ENCODE measurements at places on chromosomes 6 and 20.

- no peak for DNase-seq
These were observed 15.7 kb upstream of the REPS1 start for GRCh38 chr6:139003751-139004150.

- DNase-seq: peak; percentile 20
These were observed 148.1 kb downstream of the CEBPB start for GRCh38 chr20:50338479-50339391.

DNA sequence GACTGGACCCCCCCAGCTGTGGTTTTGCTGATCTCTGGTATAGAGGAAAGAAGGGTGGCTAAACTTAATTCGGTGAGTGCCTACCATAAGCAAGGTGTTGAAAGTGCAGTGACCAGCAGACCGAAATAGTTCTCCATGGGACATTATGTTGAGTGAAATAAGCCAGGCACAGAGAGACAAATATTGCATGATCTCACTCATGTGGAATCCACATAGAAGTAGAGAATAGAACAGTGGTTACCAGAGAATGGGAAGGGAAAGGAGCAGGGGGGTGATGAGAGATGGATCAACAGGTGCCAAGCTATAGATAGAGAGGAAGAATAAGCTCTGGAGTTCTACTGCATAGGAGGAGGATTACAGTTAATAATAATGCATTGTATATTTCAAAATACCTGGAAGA, 9.7 kb upstream of the GCNT2 start:
- no peak for DNase-seq

GRCh38 chr6:139967497-139967896, 593.0 kb upstream of the CITED2 start:
- no peak for DNase-seq

GRCh38 chr6:89934685-89935366, 40.6 kb downstream of the GJA10 start:
- DNase-seq: no peak

GRCh38 chr6:101482606-101483005, 89.1 kb downstream of the GRIK2 start:
- no peak for DNase-seq

DNA sequence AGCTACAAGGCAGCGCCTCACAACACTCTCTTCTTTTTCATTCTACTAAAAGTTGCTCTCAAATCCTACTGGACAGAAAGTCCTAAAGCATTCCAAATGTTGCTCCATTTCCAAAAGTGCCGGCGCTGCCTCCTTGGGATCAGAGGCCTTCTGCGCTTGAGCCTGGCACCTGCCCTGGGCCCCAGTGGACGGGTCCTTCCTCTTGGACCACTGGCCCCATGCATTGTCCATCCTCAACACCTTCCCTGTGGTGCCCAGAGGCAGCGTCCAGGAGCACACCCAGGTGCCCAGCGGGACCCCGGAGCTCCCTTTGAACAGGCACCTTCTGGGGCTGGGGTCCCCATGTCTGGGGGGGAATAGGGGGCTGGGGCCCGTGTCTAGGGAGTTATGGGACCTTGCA, 205.2 kb downstream of the ERMARD start:
- no peak for DNase-seq

DNA sequence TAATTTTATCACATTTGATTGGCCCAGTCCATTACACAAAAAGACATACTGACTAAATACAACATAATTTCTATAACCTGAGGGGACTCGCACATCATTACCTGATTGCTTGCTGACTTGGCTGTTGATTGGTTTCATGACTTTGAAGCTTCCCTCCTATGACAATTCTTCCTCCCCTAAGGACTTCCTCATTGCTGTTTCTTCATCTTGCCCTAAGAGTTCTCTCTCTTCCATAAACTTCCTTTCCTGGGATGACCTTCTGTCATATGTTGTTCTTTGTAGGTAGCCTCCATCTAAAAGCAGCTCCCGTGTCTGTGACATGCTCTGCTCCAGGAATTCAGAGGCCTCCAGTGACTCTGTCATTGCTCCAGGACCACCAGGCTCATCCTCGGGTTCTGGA, 22.6 kb downstream of the RSPH3 start:
- DNase-seq: no peak

DNA sequence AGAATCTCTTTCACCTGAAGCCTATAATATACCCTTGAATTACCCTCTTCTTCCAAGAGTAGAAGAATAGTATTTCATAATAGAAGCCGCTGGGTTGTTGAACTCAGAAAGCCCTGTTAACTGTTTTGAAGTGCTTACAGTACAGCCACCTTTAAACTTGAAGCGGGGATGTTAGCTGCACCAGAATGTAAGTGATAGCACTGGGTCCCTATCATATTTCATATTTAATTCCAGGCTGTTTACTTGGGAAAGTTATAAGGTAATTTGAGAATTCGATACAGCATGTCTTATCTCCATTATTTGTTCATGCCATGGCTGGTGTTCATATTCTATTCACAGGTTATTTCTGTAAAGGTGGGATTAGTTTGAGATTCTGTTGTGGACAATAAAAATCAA, 63.5 kb upstream of the VSTM2L start:
- no peak for DNase-seq

- DNase-seq: no peak
These were observed 79.4 kb upstream of the SCAF8 start for GRCh38 chr6:154653853-154654252.

DNA sequence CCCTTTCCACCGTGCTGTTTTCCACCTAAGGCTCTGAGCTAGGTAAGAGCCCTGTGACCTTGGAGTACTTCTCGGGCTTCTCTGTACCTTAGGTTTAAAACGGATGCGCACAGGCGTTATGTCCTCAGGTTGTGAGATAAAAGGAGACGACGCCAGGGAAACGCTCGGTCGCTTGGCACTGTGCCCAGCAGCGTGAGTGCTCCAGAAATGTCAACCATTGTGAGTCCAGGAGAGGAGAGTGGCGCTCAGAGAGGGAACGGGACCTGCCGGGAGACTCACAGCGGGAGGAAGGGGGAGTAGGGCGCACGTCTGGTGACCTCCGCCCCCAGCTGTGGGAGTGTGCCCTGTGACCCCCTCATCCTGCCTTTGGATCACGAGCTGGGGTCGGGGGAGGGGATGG, 33.8 kb upstream of the SCRT2 start:
- DNase-seq: no peak
